ENCODE measurements at places on chromosomes 6 and 20.

GRCh38 chr6:90107771-90108282 is 188.8 kb downstream of the BACH2 start:
- no peak for DNase-seq

DNA sequence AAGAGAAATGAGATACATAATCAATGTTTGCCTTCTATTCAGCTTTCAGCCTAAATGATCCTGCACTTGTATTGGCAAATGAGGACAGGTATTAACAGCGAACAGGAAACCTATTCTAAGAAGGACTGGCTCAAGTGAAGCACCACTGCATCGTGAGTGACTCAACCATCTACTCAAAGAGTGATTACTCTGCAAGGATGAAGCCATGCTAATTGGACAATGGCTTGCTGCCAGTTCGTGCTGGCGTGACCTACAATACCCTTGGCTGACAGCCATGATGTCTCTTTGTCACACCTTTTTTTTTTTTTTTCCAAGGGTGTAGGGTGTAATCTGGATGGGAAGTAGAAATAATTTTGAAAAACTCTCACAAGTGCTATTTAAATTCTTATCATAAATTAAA is 104.9 kb downstream of the GJA10 start:
- DNase-seq, result no peak

DNA sequence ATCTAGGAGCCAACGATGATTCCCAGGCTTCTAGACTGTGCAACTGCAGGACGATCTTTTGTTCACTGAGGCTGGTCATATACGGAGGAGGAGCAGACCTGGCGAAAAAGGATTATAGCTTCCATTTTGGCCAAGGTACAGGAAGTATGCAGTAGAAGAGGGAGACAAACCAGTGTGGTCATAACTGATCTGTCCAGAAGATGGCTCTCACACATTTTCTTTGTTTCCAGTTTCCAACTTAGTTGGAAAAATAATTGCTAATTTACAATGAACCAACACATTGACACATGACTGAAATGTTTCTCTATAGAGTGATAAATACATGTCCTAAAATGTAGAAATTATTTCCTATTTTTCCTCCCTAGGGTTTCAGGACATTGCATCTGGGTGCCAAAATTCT is 364.1 kb upstream of the BTBD3 start:
- DNase-seq, result no peak

- DNase-seq, result no peak
These were observed 17.1 kb downstream of the RALGAPA2 start for GRCh38 chr20:20695250-20695816.

GRCh38 chr6:150492941-150493340 is 106.7 kb upstream of the PLEKHG1 start:
- DNase-seq, result no peak

GRCh38 chr6:55819811-55820210 is 55.6 kb downstream of the BMP5 start:
- no peak for DNase-seq

Measured in stimulated activated CD4-positive, alpha-beta T cell treated with anti-CD3 and anti-CD28 coated beads, Interleukin-12 subunit alpha, Interleukin-12 subunit beta, amount 100 ng/mL, for 24 hours (primary cell).